Calu3 (cell line): ENCODE measurements at places on chromosomes 5 and 9. TPM values are rescaled to one million over a fixed set of nuclear protein-coding genes. Genes with fewer than 3 reads are reported as not detected.

DNA sequence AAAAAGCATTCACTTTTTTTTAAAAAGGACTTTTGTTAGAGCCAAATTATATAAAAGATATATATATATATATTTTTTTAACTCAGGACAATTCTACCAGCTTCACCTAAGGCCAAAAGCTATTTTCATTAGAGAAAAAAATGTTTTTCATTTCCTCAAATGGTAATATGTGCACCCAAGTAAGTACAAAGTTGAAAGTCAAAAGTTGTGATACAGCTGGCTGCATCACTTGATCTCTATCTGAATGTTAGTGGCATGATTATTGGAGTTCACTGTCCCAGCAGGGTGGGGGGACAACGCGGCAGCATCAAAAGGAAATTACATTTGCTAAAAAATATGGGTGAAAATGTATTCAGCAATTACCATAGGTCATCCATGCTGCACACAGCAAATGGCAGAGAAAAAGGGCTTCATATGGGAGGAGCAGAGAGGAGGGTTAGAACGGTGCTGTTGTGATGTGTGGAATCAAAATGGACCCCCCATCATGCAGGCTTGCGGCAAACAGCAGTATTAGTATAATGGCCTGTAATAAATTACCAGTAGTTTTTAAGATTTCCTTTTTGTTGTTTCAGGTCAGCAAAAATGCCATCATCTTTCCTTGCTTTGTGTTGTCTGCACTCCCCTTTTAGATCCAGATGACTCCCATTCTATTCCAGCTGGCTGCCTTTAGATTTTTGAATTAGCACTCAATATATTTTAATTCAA, 253.7 kb downstream of the MAT2B start:
- no peak overlapping the region for H3K4me3 ChIP-seq
- H3K4me1 ChIP-seq, result peaks cover 7% of the 10 kb centered on the region
- no peaks in the 10 kb centered on the region for H3K27me3 ChIP-seq
- DNase-seq, result no peak

GRCh38 chr5:174022384-174023095, 23.0 kb upstream of the NSG2 start:
- H3K27me3 ChIP-seq, result peaks cover 70% of the 10 kb centered on the region
- DNase-seq, result no peak
- no peak overlapping the region for H3K4me3 ChIP-seq
- no peaks in the 10 kb centered on the region for H3K36me3 ChIP-seq
- H3K4me1 ChIP-seq, result no peaks in the 10 kb centered on the region

- peak overlapping the region; percentile 67 for H3K27ac ChIP-seq
- peak overlapping the region; percentile 75 for H3K4me3 ChIP-seq
- no peak for DNase-seq
- H3K4me1 ChIP-seq, result peaks cover 19% of the 10 kb centered on the region
- no peaks in the 10 kb centered on the region for H3K27me3 ChIP-seq
Observed at GRCh38 chr5:149580808-149581191, 498 bp upstream of the ARHGEF37 start.

- no peak overlapping the region for H3K4me3 ChIP-seq
- DNase-seq, result no peak
- H3K36me3 ChIP-seq, result no peaks in the 10 kb centered on the region
- H3K4me1 ChIP-seq, result no peaks in the 10 kb centered on the region
Observed at GRCh38 chr9:134807716-134808446, 72.7 kb upstream of the FCN2 start.

- peaks cover 8% of the 10 kb centered on the region for H3K4me1 ChIP-seq
Observed at GRCh38 chr9:133580419-133580738, 28.8 kb downstream of the FAM163B start.

DNA sequence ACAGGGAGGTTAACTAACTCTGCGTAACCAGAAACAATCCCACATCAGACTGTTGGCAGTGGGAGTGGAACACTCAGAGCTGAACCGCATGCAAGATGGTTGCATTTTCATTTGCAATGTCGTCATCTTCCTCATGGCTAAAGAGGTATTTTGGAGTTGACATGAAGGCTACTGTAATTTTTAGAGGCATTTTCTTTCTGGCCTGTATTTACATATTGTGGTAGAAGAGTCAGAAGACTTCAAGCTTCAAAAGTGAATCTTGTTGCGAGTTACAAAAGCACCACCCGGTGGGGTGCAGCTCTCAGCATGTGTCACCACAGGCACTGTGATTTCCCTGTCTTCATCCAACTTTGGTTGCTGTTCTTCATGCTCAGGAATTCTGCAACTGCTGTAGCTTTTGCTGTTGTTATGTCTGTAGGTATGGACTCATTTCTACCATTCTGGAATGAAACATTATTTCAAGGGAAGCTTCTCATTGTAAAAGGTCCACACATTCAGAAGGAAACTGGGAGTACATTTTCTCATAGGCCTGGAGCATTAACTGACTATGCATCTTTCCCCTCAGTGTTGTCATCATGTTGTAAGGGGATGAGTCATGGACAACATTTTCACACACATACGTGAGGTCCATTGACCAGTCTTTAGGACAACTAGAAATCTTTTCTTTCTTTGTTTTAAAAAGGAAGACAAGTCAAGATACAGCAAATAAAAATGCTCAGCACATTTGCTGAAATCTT, 35.4 kb upstream of the GDNF start:
- no peak overlapping the region for H3K4me3 ChIP-seq
- no peaks in the 10 kb centered on the region for H3K4me1 ChIP-seq
- peaks cover 52% of the 10 kb centered on the region for H3K27me3 ChIP-seq
- H3K27ac ChIP-seq, result no peak overlapping the region
- H3K36me3 ChIP-seq, result no peaks in the 10 kb centered on the region

- H3K27ac ChIP-seq, result no peak overlapping the region
- peaks cover 9% of the 10 kb centered on the region for H3K27me3 ChIP-seq
- H3K4me3 ChIP-seq, result no peak overlapping the region
- no peaks in the 10 kb centered on the region for H3K36me3 ChIP-seq
Observed at GRCh38 chr9:134709512-134710270, 68.1 kb downstream of the COL5A1 start.

- no peak overlapping the region for H3K27ac ChIP-seq
- no peak for DNase-seq
- H3K4me1 ChIP-seq, result no peaks in the 10 kb centered on the region
- H3K27me3 ChIP-seq, result no peaks in the 10 kb centered on the region
- no peak overlapping the region for H3K4me3 ChIP-seq
Observed at GRCh38 chr9:132627106-132627505, 42.7 kb downstream of the DDX31 start.

DNA sequence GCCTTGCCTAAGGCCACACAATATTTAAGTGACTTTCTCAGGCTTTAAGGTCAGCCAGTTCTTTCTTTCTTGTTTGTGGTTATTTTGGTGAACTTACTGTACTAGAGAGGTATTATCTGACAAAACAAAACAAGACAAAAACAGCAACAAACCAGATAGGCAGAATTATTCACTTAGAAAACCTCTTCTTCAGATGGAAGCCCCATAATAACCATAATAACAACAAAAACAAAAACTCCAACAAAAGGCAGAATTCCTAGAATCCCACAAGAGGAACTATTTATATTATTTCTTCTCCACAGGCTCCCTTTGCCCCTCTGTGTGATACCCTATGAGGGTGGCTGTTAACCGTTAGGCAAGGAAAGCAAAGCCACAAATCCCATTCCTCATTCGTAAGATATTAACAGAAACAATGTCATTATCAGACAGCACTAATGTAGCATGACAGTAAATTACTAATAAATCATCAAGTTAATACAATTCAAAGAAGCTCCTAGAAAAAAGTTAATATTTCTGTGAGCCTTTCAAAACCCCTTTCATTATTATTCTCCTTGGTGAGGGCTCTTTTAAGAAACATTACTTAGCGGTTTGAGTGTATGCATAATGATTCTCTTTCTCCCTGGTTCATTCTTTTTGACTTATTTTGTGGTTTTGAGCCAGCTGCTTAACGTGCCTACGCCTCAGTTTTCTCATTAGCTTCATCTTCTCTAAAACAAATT, 274.9 kb downstream of the EFNA5 start:
- H3K27me3 ChIP-seq, result no peaks in the 10 kb centered on the region
- peaks cover 51% of the 10 kb centered on the region for H3K4me1 ChIP-seq
- peaks cover 20% of the 10 kb centered on the region for H3K36me3 ChIP-seq
- no peak overlapping the region for H3K4me3 ChIP-seq
- no peak for DNase-seq

DNA sequence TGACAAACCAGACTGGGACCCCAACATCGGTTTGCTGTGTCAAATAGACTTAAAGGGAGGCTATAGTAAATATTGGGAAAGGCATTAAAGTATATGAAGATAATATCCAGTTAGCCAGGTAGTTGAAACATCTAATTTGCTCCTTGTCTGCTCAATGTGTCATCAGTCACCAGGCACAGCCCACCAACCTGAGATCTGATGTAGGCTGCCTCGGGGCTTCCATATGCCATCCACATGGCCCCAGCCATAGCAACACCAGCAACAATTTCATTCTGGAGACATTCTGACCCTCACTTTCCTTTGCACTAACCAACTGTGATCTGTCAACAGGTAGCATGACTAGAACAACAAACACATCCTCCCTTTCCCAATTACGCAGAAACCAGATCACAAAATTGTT, 196.0 kb downstream of the NR2F1-AS1 start:
- no peak overlapping the region for H3K27ac ChIP-seq
- H3K27me3 ChIP-seq, result no peaks in the 10 kb centered on the region
- peaks cover 8% of the 10 kb centered on the region for H3K4me1 ChIP-seq
- no peak for DNase-seq
- H3K4me3 ChIP-seq, result no peak overlapping the region

DNA sequence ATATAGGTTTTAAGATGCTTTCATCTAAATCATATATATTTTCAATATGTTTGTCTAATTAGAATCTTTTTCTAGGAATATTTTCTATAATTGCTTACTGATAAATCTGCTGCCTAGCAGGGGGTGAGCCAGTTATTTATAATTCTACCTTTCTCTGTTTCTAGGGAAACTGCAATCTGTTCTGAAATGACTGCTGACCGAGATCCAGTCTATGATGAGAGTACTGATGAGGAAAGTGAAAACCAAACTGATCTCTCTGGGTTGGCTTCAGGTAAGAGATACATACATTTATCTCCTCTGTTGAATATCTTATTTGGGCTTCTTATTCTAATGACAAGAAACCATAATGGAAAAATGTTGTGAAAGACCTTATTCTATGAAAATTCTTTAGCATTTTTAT, 127.3 kb downstream of the XRCC4 start:
- no peak overlapping the region for H3K27ac ChIP-seq
- peaks cover 10% of the 10 kb centered on the region for H3K4me1 ChIP-seq
- no peak overlapping the region for H3K4me3 ChIP-seq
- no peak for DNase-seq
- H3K27me3 ChIP-seq, result no peaks in the 10 kb centered on the region

DNA sequence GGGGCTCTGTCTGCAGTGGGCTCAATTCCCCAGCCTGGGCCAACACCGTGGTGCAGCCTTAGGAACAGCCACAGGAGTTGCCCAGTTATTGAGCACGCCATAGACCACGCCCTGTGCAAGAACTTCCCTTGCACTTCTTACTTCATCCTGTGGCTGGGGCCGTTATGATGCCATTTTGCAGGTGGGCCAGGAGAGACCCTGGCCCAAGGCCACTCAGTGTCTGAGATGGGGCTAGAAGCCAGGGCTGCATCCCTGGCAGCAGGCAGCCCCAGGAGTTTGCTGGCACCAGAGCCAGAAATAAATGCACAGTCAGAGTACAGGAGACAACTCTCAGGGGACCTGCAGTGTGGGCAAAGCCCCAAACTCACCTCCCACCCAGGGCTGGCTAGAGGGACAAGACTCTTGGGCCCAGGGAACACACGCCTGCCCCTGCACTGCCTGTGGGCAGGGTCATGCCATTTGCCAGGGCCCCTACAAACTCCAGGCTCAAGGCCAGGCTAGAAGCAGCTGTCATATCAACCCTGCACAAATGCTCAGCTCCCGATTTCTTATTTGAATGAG, 6.7 kb downstream of the CORO2A start:
- no peaks in the 10 kb centered on the region for H3K27me3 ChIP-seq
- peaks cover 10% of the 10 kb centered on the region for H3K4me1 ChIP-seq
- H3K27ac ChIP-seq, result no peak overlapping the region
- no peak for DNase-seq

DNA sequence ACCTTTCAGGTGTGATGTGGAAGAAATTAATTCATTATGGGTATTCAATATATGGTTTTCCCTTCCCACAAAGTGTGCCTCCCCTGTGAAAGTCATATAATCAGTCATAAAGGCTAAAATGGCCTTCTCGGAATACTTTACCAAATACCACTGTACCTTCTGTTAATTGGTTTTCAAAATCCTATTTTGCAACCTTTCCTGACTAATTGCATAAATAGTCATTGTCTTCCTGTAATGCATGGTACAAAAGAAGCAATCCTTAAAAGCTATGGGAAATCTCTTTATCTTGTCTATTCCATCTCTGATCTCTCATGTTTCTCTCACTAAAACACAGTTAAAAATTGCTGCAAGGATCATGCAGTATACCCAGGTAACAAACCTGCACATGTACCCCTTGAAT, 44.3 kb upstream of the UGCG start:
- H3K27me3 ChIP-seq, result no peaks in the 10 kb centered on the region
- H3K27ac ChIP-seq, result no peak overlapping the region
- peaks cover 27% of the 10 kb centered on the region for H3K4me1 ChIP-seq
- DNase-seq, result no peak

DNA sequence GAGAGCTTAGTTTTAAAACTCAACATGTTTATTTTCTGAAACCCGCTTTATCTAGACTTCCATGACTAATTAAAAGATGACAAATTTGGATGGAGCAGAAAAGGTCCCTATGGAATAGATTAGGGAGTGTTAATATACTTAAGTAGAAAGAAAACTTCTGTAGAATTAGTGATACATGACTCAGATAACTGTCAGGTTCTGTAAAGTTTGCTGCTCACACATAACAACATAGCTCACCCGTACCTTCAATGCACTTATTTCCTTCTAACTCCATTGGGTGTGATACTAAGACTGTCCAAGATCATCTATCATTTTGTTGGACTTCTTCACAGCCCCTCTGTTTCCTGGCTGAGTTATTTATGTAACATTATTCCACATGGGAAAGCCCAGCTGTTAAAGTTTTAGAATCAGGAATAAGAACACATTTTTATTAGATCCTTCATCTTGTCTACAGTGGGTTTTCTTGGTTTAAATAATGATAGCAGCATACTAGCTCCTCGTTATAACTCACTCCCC, 27.8 kb downstream of the TMEM167A start:
- no peaks in the 10 kb centered on the region for H3K4me1 ChIP-seq
- H3K4me3 ChIP-seq, result no peak overlapping the region
- peaks cover 7% of the 10 kb centered on the region for H3K36me3 ChIP-seq
- H3K27ac ChIP-seq, result no peak overlapping the region
- DNase-seq, result no peak

GRCh38 chr9:123561046-123561445, 205.0 kb downstream of the CRB2 start:
- H3K36me3 ChIP-seq, result no peaks in the 10 kb centered on the region
- H3K27me3 ChIP-seq, result no peaks in the 10 kb centered on the region
- no peak overlapping the region for H3K27ac ChIP-seq
- no peaks in the 10 kb centered on the region for H3K4me1 ChIP-seq
- no peak overlapping the region for H3K4me3 ChIP-seq

- no peak overlapping the region for H3K27ac ChIP-seq
- no peaks in the 10 kb centered on the region for H3K36me3 ChIP-seq
- H3K4me1 ChIP-seq, result peaks cover 46% of the 10 kb centered on the region
- H3K27me3 ChIP-seq, result no peaks in the 10 kb centered on the region
Observed at GRCh38 chr5:90224342-90224741, 185.2 kb downstream of the CETN3 start.

- no peak overlapping the region for H3K4me3 ChIP-seq
- H3K27ac ChIP-seq, result no peak overlapping the region
- peaks cover 10% of the 10 kb centered on the region for H3K27me3 ChIP-seq
- H3K4me1 ChIP-seq, result no peaks in the 10 kb centered on the region
- DNase-seq, result no peak
Observed at GRCh38 chr5:32055891-32056866, 117.9 kb downstream of the GOLPH3 start.

ISL1 gene
- 9.4 and 11.7 TPM in 2 replicates for total RNA-seq

IER5L gene
- 53.1 and 60.3 TPM in 2 replicates for total RNA-seq

SLC34A1 gene
- 0.19 and 0.64 TPM in 2 replicates for total RNA-seq

DAPK1 gene
- total RNA-seq, result 133 and 166 TPM in 2 replicates

SLC6A3 gene
- total RNA-seq, result not detected in 2 replicates

OSMR gene
- total RNA-seq, result 59.8 and 76.4 TPM in 2 replicates

MEGF10 gene
- 0.56 and 0.71 TPM in 2 replicates for total RNA-seq
